ENCODE measurements at places on chromosomes 16 and 17. TPM values are rescaled to one million over a fixed set of nuclear protein-coding genes. Genes with fewer than 3 reads are reported as not detected.
A peak's percentile ranks its signal among the peaks of the same experiment; 100 is the strongest.

The NSMCE1 gene
- total RNA-seq, result 39.1 TPM

DNA sequence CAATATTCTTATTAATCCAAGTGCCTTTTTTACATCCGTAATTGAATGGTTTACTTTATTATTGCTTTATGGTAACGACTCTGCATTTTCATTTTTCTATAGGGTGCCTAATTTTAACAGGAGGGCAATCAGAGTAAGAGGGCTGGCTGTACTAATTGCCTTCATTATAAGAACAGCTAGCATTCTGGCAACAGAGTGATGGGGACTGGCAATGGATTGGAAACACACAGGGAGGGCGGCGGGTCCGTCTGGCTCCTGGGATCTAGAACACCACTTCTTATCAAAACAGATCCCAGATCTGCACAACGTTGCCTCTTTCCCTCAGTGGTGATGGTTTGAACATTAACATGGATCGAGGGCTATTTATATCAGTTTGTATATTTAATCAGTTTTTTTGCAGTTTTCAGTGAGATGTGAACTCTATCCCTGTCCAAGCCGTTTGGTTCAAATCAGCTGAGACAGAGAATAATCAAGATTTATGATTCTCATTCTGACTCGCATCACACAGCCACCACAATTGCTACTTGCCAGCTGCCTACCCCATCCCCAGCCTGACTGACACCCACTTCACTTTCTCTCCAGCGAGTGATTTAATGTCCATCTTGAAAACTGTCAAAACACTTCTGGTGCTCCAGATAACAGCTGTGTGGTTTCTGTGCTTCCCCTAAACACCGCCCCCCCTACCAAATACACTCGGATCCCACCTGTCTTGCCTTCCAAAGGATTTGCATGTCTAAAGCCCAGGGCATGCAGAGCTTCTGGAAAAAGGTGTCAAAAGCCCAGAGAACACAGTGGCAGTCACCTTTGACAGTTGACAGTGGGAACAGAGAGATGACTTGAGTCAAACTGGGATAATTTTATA, 327.9 kb downstream of the HS3ST4 start:
- no peak for DNase-seq

DNA sequence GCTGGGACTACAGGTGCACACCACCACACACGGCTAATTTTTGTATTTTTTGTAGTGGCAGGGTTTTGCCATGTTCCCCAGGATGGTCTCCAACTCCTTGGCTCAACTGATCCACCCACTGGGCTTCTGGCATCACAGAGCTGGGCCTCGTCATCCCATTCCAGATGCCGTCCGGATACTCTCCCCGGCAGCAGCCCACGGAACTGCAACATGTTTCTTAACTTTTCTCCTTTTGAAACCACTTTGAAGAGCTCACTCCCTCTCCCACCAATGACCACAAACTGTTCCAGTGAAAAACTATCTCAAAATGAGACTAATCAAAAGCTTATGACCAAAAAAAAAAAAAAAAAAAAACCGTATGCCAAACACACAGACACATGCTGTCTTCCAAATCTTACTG, 17.6 kb downstream of the PEMT start:
- DNase-seq, result no peak

DNA sequence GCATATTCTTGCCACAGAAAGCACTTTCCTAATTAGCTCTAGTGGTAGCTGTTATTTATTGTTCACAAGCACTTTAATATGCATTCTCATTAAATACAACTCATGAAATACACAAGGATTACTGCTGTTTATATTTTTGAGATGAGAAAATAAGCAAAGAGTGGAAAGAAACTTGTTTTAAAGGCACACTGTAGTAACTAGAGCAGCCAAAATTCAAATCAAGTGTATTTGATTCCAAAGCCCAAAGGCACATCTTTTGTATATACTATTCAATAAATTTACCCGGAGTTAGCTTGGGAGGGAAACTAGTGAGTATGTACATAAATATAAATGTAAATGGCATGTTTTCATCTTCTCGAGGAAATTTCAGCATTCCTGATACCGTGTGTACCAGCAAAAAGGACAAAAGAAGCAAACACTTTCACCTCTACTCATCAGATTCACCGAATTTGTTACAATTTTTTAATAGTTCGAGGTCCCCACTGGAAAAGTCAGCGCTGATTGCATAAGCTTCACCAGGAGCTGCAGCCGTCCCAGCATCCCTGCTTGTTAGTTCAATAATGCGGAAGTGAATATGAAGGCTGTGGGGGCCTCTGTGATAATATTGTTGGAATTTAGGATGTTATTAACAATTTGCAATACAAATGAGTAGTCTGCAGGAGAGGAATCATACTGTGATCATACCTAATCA, 371.6 kb upstream of the MON1B start:
- DNase-seq, result no peak

DNA sequence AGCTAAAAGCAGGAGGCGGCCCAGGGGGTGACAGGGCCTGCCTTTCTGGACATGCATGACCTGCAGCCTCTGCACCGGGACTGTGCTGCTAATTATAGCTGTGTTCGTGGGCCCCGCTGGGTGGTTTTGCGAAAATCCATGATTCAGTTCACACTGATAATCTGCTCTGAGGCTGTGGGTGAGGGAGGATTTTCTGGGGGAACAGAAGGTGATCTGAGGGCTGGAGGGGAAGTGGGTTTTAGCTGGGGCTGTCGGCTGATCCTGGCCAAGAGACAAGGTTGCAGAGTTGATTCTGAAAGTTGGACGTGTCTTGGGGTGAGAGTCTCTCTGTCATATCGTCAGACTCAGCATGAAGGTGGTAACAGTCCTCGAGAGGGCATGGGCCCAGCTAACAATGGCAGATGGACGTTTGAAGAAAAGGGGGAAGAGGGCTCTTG, 187.5 kb upstream of the ZNF469 start:
- DNase-seq, result no peak

- no peak for DNase-seq
Measured at GRCh38 chr16:70788668-70789594, 12.0 kb downstream of the VAC14 start.

DNA sequence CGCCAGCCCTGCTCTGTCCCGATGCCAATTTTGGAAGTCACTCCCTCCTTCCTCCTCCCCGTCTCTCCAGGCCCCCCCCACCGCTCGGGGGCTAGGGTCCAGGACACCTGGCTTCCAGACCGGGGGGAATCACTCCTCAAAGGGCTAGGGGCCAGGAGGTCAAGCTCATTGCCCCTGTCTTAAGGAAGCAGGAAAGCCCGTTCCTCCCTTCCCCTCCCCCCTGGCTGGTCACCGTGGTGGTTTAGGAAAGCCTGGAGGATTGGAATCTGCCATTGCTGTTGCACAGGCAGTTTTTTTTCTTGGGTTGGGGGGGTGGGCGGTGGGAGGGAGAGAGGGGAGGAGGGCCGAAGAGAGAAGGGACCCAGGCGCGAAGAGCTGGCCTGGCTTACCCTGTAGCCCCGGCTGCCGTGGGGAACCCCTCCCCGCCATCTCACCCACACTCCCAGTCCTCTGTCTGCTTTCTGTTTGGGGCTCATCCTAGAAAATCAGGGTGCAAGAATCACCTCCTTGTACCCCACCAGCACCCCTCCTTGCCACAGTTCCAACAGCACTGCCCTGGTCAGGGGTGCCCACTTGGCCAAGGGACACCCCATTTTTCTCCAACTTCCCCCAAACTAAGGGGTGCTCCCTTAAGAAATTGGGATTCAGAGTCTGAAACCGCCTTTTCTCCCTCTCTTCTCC, 2.9 kb upstream of the BCL6B start:
- peak; percentile 83 for DNase-seq

DNA sequence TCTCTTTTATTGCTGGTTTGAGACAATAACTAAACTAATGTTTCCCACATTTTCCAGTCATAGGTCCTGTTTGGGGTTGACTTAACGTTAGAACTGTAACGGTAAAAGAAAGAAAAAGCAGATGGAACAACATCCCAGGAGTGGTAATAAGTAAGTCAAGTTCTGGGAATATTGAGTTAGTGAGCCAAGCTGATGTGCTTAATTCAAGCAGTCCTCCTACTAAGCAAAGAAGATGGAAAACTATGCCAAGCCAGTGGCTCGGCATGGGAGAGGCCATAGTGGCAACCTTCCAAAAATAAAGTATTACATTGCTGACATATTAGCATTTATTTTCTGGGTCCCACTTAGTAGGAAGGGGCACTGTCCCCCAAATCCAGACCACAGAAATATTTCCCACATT, 161.7 kb upstream of the CDH5 start:
- no peak for DNase-seq

GRCh38 chr16:50103764-50104163, 38.0 kb downstream of the HEATR3 start:
- no peak for DNase-seq

DNA sequence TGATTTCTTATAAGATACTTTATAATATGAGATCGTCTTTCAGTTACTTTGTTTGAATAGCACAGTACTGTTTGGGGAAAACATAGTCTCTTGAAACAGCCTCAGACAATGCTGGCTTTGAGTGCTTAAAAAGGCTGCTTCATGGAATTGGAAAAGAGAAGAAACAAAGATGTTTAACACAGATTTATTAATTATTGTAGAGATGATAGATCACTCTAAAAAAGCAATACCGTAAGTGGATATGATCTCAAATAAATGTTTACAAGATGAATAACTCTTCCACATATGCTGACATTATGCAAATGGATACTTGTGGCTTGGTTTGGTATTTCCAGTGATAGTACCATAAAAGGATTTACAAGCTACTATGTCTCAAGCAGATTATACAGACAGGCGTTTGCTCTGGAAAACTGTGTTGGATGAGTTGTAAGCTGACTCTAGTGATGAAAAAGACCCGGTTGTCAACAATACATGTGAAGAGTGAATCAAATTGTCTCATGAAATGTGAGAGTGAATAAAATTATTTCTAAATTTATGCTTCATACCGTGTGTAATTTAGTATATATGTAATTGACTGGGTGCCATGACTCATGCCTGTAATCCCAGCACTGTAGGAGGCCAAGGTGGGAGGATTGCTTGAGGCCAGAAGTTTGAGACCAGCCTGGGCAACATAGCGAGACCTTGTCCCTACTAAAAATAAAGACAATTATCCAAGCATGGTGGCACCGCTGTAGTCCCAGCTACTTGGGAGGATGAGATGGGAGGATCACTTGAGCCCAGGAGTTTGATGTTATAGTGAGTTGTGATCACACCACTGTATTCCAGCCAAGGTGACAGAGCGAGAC, 105.4 kb downstream of the FTO start:
- DNase-seq, result no peak

DNA sequence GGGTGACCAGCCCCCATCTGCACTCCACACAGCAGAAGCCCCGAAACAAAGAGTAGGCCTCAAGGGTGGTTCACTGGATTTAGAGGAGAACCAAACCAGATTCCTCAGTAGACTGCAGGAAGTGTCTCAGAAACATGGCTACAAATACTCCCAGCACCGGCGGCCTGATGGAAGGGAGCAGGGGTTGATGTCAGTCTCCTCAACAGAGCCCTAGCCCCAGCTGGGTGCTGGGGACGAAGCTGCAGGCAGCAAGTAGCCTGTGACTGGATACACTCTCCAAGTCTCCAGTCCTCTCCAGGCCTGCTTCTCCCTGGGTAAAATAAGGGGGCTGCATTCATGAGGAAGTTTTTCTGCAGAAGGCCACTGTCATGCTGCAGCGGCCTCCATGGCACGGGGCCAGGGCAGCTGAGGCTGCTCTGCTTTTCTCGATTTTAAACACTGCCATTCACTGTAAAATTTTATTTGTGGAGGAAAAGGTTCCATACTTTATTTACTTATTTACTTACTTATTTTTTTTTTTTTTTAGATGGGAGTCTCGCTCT, 36.7 kb upstream of the SREBF1 start:
- no peak for DNase-seq

The SCARF1 gene
- 13.8 TPM for total RNA-seq

- peak; percentile 41 for DNase-seq
Measured at GRCh38 chr17:57588086-57588485, 157.0 kb downstream of the CCDC182 start.

The SLC22A31 gene
- total RNA-seq, result not detected

DNA sequence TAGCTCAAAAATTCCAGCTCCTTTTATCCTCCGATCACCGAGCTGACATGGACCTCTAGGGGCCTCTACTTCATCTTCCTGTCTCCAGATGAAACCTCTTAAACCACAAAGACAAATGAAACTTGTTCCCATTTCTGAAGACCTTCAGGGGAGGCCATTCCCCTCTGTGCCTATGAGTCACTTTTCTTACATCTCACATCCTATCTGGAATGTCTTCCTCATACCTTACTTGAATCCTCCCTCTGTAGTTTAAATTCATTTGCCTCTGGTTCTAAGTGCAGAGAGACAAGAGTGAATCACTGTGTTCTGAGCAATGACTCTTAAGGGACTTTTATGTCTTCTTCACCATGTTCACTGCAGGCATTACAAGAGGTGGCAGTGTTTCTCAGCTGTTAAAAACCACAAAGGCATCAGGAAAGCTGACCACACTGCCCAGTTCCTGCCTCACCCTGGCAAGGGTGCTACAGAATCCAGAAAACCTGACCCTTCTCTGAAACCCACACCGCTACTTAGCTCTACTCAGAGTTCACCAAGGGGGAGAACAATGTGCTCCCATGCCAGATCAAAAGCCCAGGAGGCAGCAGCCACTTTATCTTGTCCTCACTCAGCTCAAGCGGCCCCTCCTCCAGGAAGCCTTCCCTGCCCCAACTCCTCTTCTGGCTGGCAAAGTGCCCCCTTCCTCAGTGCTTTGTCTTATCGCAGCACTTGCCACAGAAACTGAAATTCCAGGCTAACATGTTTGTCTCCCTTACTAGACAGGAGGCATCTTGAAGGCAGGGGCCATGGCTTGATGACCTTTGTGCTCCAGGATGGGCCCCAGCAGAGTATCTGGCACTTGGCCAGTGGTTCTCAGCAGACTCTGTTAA, 6.4 kb downstream of the CUEDC1 start:
- peak; percentile 72 for DNase-seq

- DNase-seq, result no peak
Measured at GRCh38 chr17:15957206-15957605, 12.3 kb downstream of the ADORA2B start.

GRCh38 chr16:50360779-50361178, 8.0 kb downstream of the BRD7 start:
- no peak for DNase-seq

DNA sequence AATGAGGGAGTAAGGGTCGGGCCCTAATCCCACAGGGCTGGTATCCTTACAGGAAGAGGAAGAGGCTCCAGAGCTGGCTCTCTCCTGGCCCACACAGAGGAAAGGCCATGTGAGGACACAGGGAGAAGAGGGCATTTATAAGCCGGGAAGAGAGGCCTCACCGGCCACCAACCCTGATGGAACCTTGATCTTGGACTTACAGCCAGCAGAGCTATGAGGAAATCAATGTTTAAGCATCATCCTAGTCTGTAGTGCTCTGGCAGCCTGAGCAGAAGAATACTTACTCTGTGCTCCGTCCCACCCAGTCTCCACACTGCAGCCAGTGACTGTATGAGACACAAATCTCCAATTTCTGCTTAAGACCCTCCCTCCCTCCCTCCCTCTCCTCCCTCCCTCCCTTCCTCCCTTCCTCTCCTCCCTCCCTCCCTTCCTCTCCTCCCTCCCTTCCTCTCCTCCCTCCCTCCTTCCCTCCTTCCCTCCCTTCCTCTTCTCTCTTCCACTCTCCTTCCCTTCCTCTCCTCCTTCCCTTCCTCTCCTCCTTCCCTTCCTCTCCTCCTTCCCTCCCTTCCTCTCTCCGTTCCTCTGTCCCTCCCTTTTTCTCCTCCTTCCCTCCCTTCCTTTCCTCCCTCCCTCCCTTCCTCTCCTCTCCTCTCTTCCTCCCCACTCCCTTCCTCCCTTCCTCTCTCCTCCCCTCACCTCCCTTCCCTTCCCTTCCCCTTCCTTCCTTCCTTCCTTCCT, 8.9 kb upstream of the TMEM220 start:
- no peak for DNase-seq

The RNF40 gene
- 90.2 TPM for total RNA-seq

The NUPR1 gene
- total RNA-seq, result 137 TPM
